ENCODE measurements at places on chromosomes 3 and 15.

- DNase-seq, result no peak
These were observed 29.8 kb downstream of the LOXL1 start for GRCh38 chr15:73955861-73956742.

DNA sequence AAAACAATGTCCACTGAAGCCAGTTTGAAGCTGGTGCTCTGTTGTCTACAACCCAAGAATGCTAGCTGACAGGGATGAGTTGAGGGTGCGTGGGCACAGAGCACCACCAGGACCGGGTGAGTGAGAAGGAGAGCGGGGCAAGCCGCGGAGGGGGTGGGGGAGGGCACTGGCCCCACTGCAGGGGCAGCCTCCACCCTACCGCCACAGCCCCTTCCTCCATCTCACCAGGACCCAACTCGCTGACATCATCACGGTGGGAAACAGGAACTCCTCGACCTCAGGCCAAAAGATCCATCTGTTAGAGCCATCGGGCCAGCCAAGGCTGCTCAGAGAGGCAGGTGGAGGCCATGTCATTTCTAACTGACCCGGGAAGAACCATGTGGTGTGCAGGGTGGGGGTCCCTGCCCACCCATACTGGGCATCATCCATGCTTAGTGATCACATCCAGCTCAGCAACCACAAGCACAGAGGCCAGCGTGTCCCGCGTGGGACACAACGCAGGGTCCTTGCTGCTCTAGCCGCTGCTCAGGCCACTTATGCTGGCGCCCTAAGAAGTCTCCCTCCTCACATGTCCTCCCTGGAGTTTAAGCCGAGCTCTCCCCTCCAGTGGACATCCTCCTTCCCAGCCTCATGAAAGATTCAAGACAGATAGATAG, 57.6 kb upstream of the GATA2 start:
- DNase-seq, result no peak

GRCh38 chr3:160196511-160197104, 28.6 kb upstream of the C3orf80 start:
- DNase-seq, result no peak

- DNase-seq, result peak; percentile 20
These were observed 101.2 kb downstream of the CD47 start for GRCh38 chr3:107989661-107990060.

GRCh38 chr3:158863247-158863646, 61.4 kb downstream of the MFSD1 start:
- no peak for DNase-seq

DNA sequence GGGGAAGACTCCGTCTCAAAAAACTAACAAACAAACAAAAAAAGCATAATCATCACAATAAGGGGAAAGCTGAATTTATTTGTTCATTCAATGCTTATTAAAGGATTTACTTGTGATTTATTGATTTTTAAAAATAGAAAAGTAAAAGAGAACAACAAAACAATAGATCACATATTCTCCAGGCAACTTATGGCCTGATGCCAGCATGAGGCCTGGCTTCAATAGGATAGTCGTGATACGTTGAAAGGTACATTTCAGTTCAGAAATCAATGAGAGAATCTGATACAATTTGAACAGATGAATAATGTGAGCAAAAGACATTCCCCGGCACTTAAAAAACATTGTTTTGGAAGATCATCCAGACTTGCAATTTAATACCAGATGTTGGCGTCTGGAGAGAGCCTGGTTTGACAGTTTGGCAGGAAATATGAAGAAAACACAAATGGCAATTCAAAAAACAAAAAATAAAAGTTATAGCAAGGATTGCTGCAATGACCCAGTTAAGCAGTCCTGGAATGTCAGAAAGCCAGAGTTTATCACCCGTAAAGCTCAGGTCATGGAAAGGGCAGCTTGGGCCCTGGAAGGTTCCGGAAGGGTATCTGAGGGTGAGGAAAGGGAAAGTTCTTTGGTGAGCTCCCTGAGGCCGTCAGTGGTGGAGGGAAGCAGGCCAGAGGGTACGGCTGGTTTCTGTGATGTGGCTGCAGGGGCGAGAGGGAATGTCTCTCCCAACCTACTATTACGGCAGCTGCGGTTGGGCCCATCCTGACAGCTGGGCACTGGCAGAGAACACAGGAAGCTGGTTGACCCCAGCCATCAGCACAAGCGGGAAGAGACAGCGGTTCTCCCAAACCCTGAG, 230.2 kb upstream of the HES1 start:
- no peak for DNase-seq

GRCh38 chr15:31499953-31500765, 173.5 kb downstream of the KLF13 start:
- no peak for DNase-seq

- DNase-seq, result no peak
These were observed 49.8 kb upstream of the CTDSPL start for GRCh38 chr3:37811625-37812498.
